ENCODE measurements at places on chromosomes 13 and 19.
A peak's percentile ranks its signal among the peaks of the same experiment; 100 is the strongest.

- no peak for DNase-seq
These were observed 1292.9 kb downstream of the PCDH9 start for GRCh38 chr13:65937251-65937650.

DNA sequence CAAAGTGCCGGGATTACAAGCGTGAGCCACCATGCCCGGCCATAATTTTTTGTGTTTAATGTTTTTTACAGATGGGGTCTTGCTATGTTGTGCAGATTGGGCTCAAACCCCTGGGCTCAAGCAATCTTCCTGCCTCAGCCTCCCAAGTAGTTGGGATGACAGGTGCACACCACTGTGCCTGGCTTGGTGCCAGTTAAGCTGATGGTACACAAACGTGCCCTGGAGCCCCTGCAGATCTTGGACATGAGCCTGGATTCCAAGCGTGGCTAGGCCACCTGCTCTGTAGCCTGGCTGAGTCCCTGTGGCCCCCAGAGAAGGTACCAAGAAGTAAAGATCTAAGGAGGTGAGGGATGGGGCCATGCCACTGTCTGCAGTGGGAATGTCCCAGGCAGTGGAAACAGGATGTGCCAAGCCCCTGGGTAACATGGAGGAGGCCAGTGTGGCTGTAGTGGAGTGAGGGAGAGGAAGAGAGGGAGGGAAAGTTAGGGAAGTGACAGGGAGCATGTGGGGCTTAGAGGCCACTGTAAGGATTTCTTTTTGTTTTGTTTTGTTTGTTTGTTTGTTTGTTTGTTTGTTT, 7.0 kb downstream of the PRODH2 start:
- no peak for DNase-seq

DNA sequence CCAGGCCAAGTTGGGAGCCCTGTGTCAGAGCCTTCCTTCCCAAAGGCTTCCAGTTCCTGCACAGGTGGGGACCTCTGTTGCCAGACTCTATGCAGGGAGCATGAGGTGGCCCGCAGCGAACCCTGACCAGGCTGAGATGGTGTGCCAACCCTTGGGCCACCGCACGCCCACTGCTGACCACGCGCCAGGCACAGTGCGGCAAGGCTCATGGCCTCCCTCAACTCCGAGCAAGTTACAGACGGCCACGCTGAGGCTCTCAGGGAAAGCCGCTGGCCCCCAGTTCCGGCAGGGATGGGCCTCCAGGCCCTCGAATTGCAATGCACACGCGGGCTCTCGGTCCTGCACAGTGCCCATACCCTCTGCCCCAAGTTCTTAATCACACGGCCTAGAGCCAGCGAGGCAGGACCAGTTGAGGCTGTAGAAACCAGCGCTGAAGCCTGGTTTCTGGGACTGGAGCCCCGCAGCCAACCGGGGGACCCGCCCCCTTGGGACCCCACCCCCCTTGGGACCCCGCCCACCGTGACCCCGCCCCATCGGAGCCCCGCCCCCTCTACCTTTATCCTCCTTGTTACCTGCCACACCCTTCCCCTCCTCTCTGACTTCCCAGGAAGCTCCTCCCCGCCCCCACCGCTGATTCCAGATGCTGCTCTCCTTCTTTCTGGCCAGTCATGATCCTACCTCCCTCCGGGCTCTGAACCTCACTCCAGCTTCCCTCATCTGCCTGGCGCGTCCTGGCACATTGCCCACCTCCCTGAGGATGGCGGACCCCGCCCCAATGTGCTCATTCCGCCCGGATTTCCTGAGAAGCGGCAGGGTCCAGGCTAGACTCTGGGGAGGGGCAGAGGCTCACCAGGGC, 6.0 kb downstream of the PEX11G start:
- DNase-seq = no peak

DNA sequence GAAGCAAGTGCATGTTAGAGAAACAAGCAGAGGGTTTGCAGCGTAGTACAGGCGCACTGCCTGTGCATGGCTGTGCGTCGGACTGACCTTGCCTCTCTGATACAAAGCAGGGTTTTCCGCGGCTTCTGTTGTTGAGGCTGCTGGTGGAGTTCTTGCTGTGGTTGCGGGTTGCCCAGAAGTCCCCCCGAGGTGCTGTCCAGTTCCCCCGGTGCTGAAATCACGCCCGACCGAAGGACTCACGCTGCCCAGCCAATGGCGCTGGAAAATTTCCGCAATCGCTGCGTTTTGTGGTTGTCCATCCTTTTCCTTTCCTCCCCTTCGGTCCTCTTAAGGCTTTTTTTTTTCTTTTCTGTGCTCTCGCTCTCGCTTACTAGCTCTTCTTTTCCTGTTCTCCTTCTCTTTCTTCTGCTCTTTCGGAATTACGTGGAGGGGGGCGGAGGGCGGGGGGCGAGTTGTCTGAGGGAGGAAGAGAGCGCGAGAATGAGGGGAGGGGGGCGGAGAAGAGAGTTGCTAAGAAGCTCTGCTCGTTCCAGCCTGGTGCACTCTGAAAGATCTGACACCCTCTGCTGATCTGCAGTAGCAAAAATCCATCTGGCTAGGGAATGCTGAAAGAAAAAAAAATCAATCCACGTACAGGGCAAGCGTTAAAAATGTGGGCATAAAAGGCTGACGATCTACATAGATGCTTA, at the start of gene SLITRK1:
SLITRK1 (minus strand) TSS at position 558 of the 689 bp plus-strand sequence. CDS start 967 bp downstream, outside the sequence.
- no peak for DNase-seq

GRCh38 chr13:80716610-80717081, 375.7 kb upstream of the SPRY2 start:
- DNase-seq = no peak

DNA sequence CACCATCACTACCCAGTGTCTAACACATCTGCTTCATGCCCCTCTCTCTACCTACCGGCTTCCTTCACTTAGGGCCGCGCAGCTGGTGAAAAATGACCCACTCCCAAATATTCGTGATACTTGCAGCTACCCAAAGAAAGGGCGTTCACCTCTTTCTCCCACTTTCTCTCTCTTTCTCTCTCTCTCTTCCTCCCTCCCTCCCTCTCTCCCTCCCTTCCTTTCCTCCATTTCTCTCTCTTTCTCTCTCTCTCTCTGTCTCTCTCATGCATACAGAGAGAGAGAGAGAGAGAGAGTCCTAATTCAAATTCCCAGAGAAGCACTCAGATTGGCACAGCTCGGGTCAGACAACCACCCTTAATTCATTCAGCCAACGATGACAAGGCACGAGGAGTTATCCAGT, 27.7 kb upstream of the POP4 start:
- no peak for DNase-seq

- no peak for DNase-seq
These were observed 1647.6 kb upstream of the SPRY2 start for GRCh38 chr13:81988567-81988966.

DNA sequence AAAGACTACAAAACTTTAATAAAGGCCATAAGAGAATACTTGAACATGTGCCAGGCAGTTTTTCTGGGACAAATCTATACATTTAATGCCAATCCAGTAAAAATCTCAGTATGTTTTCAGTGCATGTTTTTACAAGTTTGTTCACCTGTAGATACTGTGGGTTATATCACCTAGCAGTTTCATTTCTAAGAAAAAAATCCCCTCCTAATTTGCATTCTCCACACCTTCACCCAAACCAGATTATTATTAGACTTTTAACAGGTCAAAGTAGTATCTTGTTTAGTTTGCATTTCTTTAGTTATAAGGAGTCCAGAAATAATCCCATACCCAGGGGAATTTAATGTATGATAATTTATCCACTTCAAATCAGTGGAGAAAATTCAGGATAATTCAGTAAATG, 17.0 kb upstream of the LPAR6 start:
- DNase-seq = no peak

- peak; percentile 21 for DNase-seq
These were observed 115.1 kb upstream of the CACNA1A start for GRCh38 chr19:13621413-13621812.
